SK-MEL-5 (cell line): ENCODE measurements at places on chromosomes 6 and 20. TPM values are rescaled to one million over a fixed set of nuclear protein-coding genes. Genes with fewer than 3 reads are reported as not detected.

RPP40 gene
- total RNA-seq, result 40.6 and 43.1 TPM in 2 replicates

ADAT2 gene
- total RNA-seq, result 7.0 and 11.2 TPM in 2 replicates

MYLK4 gene
- 0.24 and 0.34 TPM in 2 replicates for total RNA-seq

C20orf173 gene
- not detected in 2 replicates for total RNA-seq

NKX2-2 gene
- total RNA-seq, result 0.13 TPM in 1 of 2 replicates, not detected in the other

ATP6V1G2 gene
- 0.32 and 0.45 TPM in 2 replicates for total RNA-seq

PLEKHG1 gene
- 3.5 and 5.5 TPM in 2 replicates for total RNA-seq

RAET1G gene
- total RNA-seq, result not detected in 2 replicates

THBS2 gene
- 0.16 and 0.18 TPM in 2 replicates for total RNA-seq

REM1 gene
- total RNA-seq, result not detected in 2 replicates

GNAS-AS1 gene
- 0.55 and 0.90 TPM in 2 replicates for total RNA-seq

CRNKL1 gene
- 61.4 and 73.7 TPM in 2 replicates for total RNA-seq

PRRT1 gene
- total RNA-seq, result 0.16 and 0.21 TPM in 2 replicates

SNX21 gene
- total RNA-seq, result 14.8 and 25.5 TPM in 2 replicates

PRDM13 gene
- 2.6 and 3.5 TPM in 2 replicates for total RNA-seq

SAPCD1 gene
- 1.1 and 1.7 TPM in 2 replicates for total RNA-seq

DDX39B gene
- total RNA-seq, result 384 and 391 TPM in 2 replicates

BMP6 gene
- total RNA-seq, result 0.05 TPM in 2 replicates

SLC32A1 gene
- total RNA-seq, result not detected in 2 replicates

KCNB1 gene
- total RNA-seq, result 0.05 TPM in 1 of 2 replicates, not detected in the other

LHFPL5 gene
- total RNA-seq, result not detected in 2 replicates

RPS6KA2 gene
- 2.1 and 4.9 TPM in 2 replicates for total RNA-seq

WFDC12 gene
- not detected in 2 replicates for total RNA-seq

LAMA2 gene
- total RNA-seq, result 1.3 TPM in 2 replicates

C6orf141 gene
- not detected in 2 replicates for total RNA-seq

C20orf144 gene
- total RNA-seq, result not detected in 2 replicates

RHAG gene
- total RNA-seq, result not detected in 2 replicates

MUC22 gene
- total RNA-seq, result not detected in 2 replicates

LTB gene
- not detected in 2 replicates for total RNA-seq

WFDC10B gene
- not detected in 2 replicates for total RNA-seq

CST7 gene
- 0.29 and 0.45 TPM in 2 replicates for total RNA-seq

CRISP3 gene
- not detected in 2 replicates for total RNA-seq

PRL gene
- not detected in 2 replicates for total RNA-seq

NFS1 gene
- total RNA-seq, result 66.1 and 78.1 TPM in 2 replicates

SIRPB2 gene
- not detected in 2 replicates for total RNA-seq

TRIM31 gene
- total RNA-seq, result not detected in 2 replicates

SIRPG gene
- not detected in 2 replicates for total RNA-seq

HRH3 gene
- total RNA-seq, result not detected in 2 replicates

SLC24A3 gene
- not detected in 2 replicates for total RNA-seq

DZANK1 gene
- total RNA-seq, result 2.7 and 4.6 TPM in 2 replicates

GTSF1L gene
- total RNA-seq, result not detected in 2 replicates

COL10A1 gene
- total RNA-seq, result not detected in 2 replicates

WFDC5 gene
- total RNA-seq, result not detected in 2 replicates

SLC22A16 gene
- total RNA-seq, result not detected in 2 replicates

BFSP1 gene
- 14.3 and 14.7 TPM in 2 replicates for total RNA-seq

MGME1 gene
- total RNA-seq, result 32.8 and 34.9 TPM in 2 replicates
